ENCODE measurements at places on chromosomes 4 and X.
A peak's percentile ranks its signal among the peaks of the same experiment; 100 is the strongest.

GRCh38 chr4:177961761-177962380 lies 519.6 kb upstream of the AGA start:
- no peak for DNase-seq

DNA sequence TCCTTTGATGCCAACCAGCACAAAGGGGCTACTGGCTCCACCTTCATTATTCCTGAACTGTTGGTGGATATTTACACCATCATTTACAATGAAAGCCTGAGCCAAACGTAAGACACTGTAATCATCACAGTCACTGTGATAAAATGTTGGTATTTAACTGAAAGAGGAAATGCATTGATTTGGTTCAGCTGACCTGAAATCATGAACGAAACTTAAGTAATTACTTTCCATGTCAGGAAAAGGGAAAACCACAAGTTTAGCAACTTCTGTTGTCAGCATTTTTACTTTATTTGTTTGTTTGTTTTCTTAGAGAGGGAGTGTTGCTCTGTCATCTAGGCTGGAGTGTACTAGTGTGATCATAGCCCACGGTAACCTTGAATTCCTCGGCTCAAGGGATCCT lies 247.8 kb upstream of the FAM47A start:
- no peak for DNase-seq

DNA sequence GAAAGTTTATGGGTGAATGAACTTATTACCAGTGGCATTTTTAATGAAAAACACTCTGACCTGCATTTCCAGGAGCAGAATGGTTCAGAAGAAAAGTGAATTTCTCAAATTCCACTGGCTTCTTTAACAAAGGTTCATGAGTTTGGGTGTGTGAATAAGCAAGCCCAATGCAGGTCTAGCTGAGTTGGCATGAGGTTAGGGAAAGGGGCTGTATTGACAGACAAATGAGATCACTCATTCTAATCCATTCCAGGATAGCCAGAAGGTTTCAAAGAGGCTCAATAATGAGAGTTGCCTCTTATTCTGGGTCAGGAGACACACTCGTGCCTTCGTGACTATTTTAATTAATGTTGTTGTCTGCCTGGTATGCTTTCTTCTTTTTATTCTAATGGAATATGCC lies 43.7 kb upstream of the NPY2R start:
- DNase-seq = no peak

GRCh38 chr4:71833232-71833900 lies 49.5 kb upstream of the GC start:
- DNase-seq = no peak

- DNase-seq = peak; percentile 52
Measured at GRCh38 chrX:101759000-101759399, 99.3 kb upstream of the ARMCX2 start.

DNA sequence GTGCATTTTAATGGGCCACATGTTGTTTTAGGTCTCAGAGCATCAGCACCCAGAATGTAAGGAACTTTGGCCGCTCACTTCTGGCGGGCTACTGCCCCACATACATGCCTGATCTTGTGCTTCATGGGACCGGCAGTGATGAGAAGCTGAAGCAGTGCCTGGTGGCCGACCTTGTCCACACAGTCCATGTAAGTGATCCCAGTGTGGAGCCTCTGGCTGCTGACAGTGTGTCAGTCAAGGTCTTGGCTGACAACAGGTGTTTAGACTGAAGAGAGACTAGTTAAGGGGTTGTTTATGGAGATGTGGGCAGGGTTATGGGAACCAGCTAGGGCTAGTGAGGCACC lies 101.4 kb downstream of the FNIP2 start:
- DNase-seq = no peak

- DNase-seq = no peak
Measured at GRCh38 chr4:38287101-38287851, 327.1 kb downstream of the PTTG2 start.

DNA sequence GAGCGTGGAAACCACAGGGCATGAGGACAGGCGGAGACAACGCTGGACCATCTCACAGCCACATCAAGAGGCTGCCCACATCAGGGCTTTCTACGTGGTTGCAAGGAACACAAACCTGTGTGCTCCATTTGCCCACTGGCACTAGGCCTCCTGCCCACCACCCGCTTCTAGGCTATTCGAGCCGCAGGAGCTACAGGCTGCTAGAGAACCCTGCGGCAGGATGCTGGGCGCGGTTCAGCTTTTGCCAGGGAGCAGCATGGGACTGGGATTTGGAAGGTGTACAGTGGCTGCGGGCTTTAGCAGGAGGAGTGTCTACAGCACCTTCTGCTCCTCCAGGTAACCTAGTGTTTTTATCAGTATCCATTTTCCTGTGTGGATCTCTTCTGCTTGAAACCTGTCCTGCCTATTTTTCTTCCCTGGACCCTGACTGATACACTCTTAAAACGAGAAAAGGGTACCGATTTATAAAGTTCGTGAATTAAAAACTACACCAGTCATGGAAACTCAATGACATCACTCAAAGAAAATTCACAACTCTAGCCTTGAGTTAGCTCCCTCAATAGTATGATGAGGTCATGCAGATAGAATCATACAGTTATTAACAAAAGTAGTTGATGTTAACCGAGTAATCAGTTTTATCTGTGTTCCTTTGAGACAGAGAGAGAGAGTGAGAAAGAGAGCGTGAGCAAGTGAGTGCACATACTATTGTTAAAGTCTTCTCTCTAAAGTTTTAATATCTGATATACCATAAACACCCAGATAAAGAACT lies 12.8 kb downstream of the NOP14 start:
- DNase-seq = no peak

DNA sequence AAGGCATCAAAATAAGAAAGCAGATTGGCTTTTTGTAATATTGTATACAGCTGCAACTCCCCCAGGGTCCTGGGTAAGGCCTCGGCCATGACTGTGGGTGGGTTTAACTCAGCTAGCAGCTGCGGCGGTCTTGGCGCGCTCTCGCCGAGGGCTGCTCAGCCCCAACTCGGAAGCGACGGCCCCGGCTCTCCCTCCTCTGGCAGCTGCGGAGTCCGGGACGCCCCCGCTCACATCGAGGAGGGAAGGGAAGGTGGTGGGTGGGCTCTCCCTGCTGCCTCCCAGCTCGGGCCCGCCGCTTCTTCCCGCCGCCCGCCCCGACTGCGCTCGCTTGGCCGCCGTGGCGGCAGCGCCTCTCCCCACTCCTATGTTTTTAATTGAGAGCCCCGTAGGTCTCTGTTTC lies 51.2 kb downstream of the GPR50 start:
- no peak for DNase-seq

DNA sequence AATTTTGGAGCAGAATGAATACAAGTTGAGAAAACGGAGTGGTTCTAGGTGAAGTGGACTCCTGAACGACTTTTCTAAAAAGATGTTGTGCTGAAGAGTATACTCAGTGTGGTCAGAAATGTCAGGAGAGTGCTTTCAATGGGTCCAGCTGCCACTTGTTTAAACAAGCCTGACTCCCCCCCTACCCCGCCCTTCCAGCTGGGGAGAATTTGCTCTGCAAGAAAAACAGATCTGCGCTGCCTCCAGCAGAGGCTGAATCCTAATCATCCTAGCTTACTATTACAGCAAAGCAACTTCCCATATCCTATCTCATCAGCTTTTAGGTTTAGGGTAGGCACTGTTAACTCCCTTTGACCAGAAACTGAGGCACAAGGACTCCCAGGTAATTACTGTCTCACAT lies 1.9 kb downstream of the MAP3K15 start:
- peak; percentile 7 for DNase-seq

GRCh38 chrX:133258481-133258880 lies 40.3 kb upstream of the TFDP3 start:
- no peak for DNase-seq

GRCh38 chr4:1600811-1601532 lies 83.1 kb downstream of the FAM53A start:
- DNase-seq = no peak

- DNase-seq = no peak
Measured at GRCh38 chrX:2933125-2933900, 4.2 kb upstream of the ARSD start.

DNA sequence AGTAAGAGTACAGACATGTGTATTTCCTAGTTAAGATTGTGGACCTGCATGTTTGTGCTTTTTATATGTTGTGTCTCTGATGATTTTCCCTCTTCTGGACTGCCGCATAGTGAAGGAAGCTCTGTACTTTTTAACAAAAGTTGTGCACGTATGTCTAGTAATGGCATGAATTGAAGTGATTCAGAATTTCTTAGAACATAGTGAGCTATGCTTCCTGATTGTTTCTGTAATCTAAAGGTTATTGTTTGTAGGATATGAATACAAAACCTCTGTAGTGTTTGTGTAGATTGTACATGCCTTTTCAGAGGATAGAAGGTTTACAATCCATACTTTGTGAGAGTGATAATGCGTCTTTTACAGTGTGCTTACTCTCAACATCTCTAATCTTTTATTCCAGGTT lies 37.0 kb upstream of the NUDT6 start:
- no peak for DNase-seq

DNA sequence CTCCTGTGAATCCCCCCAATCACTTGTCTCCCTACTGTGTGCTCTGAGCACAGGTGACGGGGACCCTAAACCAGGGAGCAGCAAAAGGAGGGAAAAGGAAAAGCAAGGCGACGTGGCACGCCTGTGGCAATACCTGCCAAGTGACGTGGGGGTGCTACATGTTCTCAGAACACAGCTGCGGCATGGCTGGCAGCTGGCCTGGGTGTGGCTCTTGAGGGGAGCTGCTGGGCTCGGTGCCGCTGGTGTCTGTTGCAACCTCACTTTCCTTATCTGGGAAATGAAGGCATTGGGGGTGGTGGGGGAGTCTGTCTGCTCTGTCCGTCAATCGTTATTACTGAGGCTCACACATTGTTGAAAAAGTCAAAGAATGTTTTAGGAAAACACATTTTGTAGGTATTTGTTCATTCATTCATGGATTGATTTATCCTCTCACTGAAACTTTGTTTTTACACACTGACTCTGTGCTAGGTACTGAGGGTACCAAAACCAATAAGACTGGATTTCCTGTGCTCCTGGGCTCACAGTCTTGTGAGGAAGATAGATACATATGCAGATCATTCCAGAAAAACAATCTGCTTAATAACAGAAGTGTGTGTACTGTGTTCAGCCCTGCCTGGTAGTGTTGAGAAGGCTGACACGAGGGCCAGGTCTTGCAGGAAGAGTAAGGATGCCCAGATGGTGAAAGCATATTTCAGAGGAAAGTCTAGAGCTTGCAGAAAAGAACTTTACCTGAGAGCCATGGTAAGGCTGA lies 217.6 kb downstream of the PTTG2 start:
- DNase-seq = peak; percentile 43

DNA sequence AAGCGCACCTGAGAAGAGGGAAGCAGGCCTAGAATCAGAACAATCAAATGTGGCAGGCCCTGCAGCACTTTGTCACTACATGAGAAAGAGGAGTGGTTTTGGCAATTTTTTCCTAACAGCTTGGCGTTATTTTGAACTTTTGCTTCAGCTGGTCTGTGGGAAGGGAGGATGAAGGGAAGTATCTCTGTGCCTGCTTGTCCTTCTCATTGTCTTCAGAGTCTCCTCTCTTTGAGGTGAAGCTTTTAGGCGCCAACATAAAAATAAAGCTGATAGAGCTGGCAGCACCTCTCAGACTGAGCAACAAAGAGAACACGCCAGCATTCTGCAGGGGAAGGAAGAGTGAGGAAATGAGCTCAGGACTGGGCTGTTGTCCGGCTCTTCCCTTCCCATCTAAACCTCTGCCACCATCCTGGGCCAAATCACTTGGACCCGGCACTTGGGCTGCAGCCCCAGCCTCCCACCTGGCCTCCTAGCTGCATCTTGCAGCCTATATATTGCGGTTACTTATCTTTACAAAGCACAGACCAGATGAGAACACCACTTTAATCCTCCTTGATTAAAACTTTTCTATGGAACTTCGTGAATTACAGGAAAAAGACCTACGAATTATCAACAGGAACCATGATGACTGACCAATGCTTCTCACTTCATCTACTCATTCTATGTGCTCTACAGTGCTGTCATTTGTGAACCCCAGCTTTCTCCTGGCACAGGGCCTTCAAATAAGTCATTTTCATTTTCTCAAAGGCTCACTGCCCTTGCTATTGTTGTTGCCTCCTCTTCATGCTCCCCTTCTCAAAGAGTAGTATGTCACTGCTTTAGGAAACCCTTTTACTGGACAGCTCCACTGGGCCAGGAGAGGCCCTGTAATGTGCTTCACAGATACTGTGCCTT lies 476.4 kb upstream of the HS3ST1 start:
- no peak for DNase-seq

GRCh38 chr4:53713767-53714166 lies 122.5 kb upstream of the LNX1 start:
- DNase-seq = no peak

- peak; percentile 72 for DNase-seq
Measured at GRCh38 chrX:47637546-47638195, 7.9 kb upstream of the CFP start.

DNA sequence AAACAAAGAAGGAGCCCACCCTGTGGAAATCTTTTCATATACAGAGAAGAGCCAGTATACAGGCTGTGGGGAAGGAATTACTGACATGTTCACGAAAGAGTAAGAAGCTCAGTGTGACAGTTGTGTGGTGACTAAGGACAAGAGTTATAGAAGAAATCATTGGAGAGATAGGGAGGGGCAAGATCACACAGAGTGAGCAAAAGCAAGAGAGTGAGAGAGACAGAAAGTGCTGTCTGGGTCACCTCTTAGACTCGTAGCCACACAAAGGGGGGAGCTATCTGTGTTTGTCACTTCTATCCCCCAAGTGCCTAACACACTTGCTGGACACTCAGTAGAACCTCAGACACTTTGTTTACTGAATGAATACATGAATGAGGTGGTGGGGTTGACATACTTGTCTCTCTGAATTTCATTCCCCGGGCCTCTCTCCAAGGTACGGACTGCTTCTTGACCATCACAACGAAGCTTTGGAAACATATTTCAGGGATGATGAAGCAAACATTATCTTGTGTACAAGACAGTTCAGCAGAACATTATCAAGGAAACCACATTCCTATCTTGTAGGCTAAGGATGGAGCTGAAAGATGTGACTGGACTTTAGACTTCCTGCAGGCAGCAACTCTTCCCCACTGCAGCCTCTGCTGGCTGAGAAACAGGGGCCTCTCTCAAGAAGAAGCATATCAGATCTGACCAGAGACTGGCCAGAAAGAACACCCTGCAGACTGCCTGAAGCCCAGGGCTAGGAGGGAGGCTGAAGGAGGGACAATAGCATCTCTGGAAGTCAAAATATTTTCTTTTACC lies 168.2 kb downstream of the AMELX start:
- DNase-seq = no peak
